ENCODE measurements at places on chromosomes 7 and 10.

DNA sequence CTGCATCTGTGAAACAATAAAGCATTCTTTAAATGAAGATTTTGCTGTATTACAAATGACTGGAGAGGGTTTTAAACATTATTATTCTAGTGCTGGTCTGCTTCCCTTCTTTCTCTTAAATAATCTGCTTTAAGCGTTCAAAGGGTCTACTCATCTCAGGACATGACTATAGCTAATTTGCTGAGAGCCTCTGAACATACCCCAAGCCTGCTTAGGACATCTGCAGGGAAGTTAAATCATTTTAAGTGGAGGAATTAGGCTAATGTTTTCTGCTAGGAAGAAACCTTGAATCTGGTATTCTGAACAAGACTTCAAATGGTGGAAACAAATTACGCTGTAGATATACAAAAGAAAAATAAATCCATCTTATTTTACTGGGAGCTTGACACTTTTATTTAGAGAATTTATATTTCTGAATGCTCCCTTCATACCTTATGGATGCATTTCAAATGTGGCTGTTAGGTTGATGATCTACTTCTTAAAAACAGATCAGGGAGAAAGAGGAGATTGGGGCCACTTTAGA lies 124.4 kb upstream of the ITGB1 start:
- no peak for ATAC-seq

DNA sequence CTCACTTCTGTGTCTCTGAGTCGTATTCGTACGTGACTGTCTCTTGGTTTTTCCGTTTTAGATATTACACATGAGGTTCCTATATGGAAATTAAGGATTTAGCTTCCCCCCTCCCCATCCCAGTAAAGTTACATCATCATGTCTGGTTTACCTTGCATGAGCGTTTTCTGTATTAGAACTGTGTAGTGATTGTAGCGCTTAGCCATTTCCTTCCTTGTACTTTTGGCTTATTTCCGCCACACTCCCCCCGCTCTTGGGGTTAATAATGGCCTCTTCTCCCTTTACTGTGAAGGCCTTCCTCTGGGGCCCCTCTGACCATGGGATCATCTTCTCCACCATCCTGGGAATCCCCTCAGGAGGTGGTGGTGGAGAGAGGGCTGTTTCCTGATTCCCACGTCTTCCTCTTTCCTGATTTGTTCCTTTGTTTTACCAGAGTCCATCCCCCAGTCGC lies 27.2 kb upstream of the AP5Z1 start:
- ATAC-seq, result no peak

GRCh38 chr10:119395280-119396007 lies 147.1 kb downstream of the RGS10 start:
- ATAC-seq, result peak; percentile 66

DNA sequence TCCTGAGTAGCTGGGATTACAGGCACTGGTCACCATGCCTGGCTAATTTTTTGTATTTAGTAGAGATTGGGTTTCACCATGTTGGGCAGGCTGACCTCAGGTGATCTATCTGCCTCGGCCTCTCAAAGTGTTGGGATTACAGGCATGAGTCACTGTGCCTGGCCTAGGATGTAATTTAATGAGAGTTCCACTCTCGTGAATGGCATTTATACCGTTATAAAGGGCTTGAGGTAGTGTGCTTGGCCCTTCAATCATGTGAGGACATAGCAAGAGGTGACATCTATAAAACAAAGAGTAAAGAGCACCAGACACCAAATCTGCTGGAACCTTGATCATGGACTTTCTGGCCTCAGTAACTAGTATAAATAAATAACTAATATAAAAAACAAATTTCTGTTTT lies 93.5 kb upstream of the PPP1R9A start:
- no peak for ATAC-seq

GRCh38 chr7:106767078-106767477 lies 98.0 kb upstream of the PIK3CG start:
- ATAC-seq, result no peak

DNA sequence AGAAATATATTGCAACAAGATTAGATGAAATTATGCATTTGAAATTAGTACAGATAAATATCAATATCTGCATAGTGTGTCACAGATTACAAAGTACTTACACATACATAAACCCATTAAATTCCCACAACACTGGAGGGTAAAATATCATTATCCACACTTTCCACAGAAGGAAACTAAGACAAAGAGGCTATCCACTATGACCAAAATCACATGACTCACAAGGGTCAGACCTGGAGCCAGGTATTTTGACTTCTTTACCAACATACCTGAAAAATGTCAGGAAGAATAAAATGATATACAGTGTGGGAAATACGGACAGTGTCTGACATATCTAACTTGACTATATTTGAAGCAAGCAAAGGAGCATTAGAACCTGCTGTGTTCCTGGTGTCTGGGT lies 34.1 kb downstream of the HYCC1 start:
- no peak for ATAC-seq

GRCh38 chr10:3538656-3539531 lies 246.1 kb downstream of the KLF6 start:
- peak; percentile 76 for ATAC-seq

DNA sequence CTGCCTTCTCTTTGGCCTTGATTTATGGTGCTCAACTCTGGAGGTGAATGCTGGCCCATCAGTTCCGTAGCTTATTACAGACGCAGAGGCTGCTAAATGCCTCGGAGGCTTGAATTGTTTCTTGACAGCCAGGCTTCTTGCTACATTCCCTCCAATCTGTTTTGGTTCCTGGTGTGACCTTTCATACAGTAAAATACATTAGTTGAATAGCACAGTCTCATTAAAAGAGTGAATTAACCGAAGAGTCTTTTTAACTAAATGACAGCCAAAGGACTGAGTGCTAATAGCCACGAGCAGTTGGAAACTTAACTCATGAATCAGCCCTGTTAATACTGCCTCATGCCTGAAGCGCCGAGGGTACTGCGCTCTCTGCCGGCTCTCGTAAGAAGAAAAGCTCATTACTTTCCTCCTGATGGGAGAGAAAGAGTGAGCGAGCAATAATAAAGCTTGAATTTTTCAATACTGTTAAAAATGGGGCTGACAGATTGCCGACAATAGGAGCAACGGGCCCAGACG lies 236.4 kb upstream of the GPR26 start:
- ATAC-seq, result no peak

DNA sequence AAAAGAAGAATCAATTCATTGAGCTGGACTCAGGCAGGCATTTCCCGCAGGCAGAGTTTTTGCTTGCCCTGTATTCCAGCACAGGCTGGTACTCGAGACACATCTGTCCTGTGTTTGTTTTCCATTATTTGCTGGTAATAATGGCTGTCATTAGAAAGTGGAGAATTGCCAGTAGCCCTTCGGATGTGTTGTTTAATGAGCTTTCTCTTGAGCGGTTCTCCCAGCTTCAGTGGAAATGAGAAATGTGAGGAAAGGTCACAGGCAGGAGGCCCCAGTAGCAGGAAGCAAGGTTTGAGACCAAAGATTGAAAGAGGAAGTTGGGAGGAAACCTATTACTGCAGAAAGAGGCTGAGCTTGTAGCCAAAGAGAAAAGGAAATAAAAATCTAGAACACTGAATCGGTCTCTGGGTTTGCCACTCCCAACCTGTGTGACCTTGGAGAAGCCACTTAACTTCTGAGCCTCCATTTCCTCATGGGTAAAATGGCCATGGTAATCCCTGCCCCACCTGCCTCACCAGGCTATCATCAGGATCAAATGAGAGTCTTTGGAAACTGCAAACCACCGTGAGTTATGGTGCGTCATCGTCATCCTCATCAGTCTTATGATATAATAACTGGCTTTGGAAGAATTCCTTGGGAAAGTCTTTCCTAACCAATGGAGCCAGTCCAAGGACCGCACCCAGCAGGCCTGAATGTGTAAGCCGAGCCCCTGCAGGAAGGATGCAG lies 67.7 kb downstream of the TACR2 start:
- ATAC-seq, result peak; percentile 94

DNA sequence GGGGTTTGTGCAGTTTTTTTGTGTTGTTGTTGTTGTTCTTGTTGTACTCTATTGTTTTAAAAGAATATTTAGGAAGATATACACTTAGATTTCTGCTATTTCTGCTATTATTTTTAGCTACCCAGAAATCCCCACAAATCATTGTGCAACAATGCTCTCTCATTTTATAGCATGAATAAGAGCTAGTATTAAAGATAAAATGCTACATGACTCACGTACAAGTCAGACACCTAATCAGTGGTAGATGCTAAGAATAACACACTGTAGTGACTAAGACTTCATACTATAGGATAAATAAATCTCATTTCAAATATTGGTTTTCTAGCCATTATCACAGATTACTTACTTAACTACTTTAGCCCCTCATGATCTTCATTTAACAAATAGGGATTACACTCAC lies 920.5 kb downstream of the KCNMA1 start:
- no peak for ATAC-seq

DNA sequence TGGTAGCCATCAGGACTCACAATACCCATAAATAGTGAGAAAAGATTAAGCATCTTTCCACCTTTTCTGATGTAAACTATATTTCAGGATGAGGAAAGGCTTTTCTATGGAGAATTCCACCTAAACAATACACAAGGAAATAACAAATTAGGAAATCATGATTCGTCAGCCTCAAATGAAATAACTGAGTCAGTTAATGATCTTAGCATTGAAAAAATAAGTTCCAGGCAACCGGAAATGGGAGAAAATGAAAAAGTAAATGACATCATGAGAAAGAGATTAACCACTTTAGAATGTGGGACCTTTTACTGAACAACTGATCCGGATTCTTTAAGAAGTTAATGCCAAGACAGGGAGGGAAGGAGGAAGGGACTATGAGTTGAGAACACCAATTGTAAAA lies 742.3 kb downstream of the TNS3 start:
- no peak for ATAC-seq

GRCh38 chr7:33946094-33946699 lies 40.9 kb downstream of the BMPER start:
- no peak for ATAC-seq

GRCh38 chr10:28569506-28570159 lies 36.7 kb downstream of the WAC start:
- ATAC-seq, result no peak

- no peak for ATAC-seq
Measured at GRCh38 chr10:43607199-43607573, 948 bp downstream of the ZNF485 start.

- ATAC-seq, result no peak
Measured at GRCh38 chr7:83672157-83672556, 23.2 kb upstream of the SEMA3E start.

DNA sequence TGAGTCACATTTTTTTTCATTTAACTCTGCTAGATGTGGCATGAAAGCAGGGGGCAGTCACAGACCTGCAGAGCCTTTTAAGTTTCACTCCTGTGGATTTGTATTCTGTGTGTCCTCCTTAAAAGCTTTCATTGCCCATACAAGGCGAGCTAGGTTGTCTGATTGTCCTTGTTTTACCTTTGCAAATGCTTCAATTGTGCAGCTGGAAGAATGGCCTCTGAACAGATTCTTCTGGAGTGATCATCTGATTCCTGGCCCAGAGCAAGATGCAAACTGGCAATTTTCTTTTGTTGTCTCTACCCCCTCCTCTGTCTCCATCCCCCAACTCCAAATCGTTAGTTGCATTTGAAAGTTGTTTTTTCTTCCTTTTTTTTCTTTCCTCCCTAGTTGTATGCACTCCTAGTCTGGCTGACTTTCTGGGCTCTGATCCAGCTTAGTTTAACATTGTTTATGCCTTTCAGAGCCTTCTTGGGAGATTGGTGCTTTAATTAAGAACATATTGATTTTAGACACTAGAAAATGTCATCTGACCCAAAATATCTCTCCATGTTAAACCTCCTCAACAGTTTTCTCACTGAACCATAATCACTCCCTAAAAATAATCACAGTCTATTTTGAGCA lies 150.2 kb downstream of the REEP3 start:
- no peak for ATAC-seq

DNA sequence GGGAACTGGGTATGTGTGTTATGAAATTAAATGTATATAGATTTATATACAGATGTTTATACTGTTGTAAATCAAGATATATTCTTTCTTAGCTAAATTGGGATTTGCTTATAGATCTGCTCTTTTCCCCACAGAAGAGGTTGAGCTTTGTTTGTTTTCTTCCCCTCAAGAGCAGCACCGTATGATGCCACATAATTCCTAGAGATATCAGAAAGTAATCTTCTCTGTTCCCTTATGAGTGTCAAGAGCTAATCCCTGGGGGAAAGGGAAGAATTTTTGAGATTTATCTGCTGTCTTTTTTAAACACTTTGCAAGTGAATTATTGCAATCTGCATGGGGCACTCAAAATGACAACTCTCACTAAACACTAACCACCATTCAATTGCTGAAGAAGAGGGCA lies 68.7 kb upstream of the SP4 start:
- no peak for ATAC-seq

DNA sequence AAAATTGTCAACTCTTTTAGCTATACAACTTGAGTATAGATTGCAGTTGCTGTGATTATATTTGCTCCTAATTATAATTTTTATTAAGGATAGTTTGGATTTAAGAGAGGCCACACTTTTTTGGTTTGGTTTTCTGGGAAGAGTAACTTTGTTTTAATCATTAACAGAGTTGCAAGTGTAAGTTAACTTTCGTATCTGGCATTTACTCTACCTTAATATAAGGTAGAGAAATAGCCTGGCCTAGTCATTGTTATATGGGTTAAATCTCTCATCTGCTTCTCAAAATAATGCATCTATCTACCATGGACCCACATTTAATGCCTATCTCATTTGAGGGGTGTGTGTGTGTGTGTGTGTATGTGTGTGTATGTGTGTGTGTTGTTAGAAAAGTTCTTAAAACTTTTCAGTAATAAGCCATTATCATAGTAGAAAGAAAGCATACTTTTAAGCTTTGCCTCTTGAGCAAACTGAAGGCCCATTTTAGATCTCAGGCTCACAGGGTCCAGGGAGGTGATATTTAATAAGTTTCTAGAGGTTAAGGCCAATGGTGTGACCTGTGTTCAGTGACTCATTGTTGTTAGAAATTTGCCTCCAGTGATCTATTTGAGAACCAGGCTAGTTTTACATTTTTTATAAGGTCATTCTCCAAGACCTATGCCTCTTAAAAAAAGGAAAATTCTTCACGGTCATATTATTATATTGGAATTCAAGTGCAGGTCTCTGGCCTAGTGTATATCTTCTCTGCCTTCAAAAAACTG lies 10.9 kb upstream of the TEX47 start:
- ATAC-seq, result no peak

DNA sequence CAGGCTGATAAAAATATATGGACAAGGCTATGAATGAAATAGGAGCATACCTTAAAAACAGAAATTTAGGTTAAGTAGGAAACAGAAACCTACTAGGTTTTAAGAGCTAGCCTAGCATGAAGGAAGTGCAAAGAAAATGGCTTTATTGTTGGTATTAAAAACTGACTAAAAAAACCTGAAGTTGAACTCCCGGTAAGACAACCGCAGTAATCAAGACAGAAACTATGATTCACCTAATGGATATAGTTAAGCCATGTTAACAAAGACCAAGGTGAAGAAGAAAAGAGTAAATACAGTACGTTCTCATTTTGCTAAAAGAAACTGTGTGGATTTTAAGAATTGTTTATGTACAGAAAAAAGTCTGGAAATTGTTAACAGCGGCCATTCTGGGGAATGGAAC lies 2.5 kb downstream of the RTKN2 start:
- no peak for ATAC-seq

Data from gastroesophageal sphincter (tissue), 4 donors.